Activated T-helper 1 cell treated with anti-CD3 and anti-CD28 coated beads, Interleukin-2, amount 50 U/mL, for 16 hours (primary cell): ENCODE measurements at places on chromosomes 12 and 14.

DNA sequence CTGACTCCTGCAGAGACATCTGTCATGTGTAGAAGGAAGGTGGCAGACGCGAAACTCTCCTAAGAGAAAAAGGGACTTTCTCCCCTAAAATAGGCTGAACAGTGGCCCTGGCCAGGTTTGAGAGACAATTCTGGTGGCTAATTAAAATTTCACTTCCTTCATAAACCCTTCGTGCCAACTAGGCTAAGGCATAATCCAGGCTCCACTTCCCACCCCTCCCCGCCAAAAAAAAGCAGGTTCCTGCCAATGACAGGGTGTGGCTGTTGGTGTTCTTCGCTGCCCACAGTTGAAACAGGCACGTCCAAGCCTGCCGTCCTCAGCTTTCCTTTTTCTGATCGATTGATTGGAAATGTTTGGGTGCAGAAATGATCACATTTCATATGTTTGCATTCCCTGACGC is 144.6 kb downstream of the GCH1 start:
- DNase-seq: no peak

GRCh38 chr14:95380350-95381042 is 60.8 kb upstream of the CLMN start:
- no peak for DNase-seq

GRCh38 chr14:71203306-71203705 is 296.0 kb downstream of the PCNX1 start:
- DNase-seq: no peak

GRCh38 chr14:103483600-103483999 is 39.0 kb downstream of the CKB start:
- no peak for DNase-seq

- no peak for DNase-seq
These were observed 132.9 kb downstream of the CNTN1 start for GRCh38 chr12:40825156-40825555.

GRCh38 chr14:68036202-68036601 is 216.6 kb downstream of the RAD51B start:
- no peak for DNase-seq

GRCh38 chr12:80100591-80100990 is 1.3 kb downstream of the OTOGL start:
- no peak for DNase-seq

DNA sequence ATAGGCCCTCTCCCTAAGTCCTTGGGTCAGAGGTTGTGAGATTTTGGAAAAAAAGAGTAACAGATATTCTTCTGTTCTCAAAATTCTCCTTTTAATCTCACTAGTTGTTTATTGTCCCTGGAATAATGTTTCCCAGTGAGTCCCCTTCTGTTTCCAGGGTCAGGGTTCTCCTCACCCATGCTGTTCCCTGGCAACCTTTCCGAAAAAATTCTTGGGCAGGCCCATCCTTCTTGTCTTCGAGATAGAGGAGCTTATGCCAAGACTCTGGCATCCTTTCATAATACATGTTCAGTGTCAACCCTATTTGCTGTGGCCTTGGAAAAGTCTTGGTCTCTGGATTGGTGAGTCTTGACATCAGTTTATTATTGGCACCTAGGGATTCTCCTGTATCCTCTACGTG is 212.4 kb upstream of the FAR2 start:
- DNase-seq: no peak

DNA sequence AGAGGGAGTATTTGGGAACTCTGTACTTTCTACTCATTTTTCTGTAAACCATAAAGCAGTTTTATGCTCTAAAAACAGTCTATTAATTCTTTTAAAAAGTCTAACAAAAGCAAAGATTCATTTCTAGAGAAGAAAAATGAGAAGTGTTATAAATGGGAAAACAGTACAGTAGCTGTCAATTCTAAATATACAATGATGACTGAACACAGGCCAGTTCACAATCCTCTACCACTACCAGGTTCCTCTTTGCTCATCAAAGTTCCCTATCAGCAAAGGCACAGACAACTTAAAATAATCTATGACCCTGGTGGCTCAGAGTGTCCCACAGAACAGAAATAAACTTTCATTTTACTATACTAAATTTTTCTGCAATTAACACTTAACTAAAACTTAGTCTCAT is 12.5 kb downstream of the NAA25 start:
- DNase-seq: no peak

DNA sequence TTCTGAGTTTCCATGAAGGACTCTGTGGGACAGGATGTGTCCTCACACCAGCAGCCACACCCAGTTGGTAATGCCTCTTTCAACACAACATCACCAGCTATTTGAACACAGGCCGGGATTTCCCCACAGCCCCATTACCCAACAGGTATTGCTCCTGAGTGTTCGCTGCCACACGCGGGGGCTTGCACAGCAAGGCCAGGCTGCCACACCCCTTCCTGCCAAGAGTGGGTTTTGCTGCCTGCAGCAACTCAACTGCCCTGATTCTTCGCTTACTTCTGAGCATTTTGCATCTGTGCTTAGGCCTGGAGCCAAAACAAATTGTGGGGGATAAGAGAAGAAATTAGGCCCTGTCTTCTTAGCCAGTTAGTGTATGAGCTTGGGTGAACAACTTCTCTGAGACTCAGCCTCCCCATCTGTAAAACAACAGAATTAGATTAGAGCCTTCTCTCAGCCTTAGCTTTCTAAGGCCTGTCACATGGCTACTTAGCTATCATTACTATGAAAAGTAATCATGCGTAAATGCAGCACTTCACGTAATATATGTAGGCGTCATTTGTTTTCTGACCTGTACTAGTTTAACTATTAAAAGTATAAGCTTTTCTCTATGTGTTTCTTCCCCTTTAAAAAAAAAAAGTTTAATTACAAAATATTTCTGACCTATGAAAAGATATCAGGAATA is 20.0 kb downstream of the CKAP4 start:
- no peak for DNase-seq

- DNase-seq: no peak
These were observed 13.2 kb upstream of the COL2A1 start for GRCh38 chr12:48017496-48017895.

GRCh38 chr12:26751179-26751578 is 81.8 kb downstream of the ITPR2 start:
- DNase-seq: no peak

- DNase-seq: no peak
These were observed 20.0 kb downstream of the ZFP36L1 start for GRCh38 chr14:68772761-68773381.

DNA sequence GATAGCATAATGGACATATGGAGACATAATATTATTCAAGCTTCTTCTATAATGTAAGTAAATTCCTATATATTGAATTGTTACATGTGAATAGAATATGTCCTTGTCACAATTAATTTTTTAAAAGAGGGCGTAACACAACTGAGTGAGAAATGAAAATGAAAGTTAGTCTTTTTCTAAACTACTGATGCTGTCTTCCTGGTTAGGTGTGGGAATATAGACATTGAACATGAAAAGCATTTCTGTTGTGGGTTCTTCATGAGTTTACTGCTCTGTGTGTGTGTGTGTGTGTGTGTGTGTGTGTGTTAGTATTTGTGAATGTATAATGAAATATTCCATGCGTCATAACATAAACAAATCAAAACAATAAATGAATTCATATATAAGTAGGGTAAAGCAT is 40.5 kb upstream of the RTL1 start:
- DNase-seq: no peak

GRCh38 chr12:122874081-122874480 is 21.8 kb downstream of the VPS37B start:
- no peak for DNase-seq

GRCh38 chr12:22626406-22626805 is 1.4 kb downstream of the ETNK1 start:
- DNase-seq: no peak
